ENCODE measurements at places on chromosomes 4 and X. TPM values are rescaled to one million over a fixed set of nuclear protein-coding genes. Genes with fewer than 3 reads are reported as not detected.

TCEAL7 gene
- not detected for polyA plus RNA-seq

CCNA2 gene
- polyA plus RNA-seq: 0.06 TPM

UBA1 gene
- 145 TPM for polyA plus RNA-seq

- no peak for DNase-seq
These were observed 51.9 kb upstream of the ADAD1 start for GRCh38 chr4:122326908-122327307.

GRCh38 chrX:31988975-31989374 is 917.1 kb upstream of the FTHL17 start:
- no peak for DNase-seq

DNA sequence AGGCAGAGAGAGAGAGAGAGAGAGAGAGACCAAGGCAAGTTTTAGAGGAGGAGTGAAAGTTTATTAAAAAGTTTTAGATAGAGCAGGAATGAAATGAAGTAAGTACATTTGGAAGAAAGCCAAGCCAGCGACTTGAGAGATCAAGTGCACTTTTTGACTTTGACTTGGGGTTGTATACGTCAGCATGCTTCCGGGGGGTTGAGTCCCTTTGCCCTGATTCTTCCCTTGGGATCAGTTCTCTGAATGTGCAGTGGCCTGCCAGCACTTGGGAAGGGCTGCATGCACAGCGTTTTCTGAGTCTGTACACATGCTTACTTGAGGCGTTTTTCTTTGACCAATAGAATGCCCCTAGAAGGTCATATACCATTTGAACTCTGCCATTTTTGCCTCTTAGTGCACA is 400.5 kb downstream of the PDGFC start:
- DNase-seq: no peak

DNA sequence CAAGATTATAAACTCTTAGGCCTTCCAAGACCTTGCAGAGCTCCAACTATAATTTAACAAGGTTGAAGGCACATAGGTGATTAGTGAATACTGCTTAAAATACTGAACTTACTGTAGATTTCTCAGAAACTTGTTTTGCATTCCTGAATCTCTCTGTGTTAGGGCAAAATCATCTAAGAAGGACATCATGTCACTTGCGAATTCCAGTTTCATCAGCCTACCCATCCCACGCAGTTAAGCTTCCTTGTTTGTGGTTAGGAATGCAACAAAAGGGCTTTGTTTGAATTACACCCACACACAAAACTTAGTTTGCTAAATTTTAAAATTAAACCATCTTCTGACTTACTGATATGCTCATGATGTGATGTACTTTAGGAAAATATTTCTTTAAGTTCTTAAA is 174.0 kb downstream of the SOWAHB start:
- DNase-seq: no peak

DNA sequence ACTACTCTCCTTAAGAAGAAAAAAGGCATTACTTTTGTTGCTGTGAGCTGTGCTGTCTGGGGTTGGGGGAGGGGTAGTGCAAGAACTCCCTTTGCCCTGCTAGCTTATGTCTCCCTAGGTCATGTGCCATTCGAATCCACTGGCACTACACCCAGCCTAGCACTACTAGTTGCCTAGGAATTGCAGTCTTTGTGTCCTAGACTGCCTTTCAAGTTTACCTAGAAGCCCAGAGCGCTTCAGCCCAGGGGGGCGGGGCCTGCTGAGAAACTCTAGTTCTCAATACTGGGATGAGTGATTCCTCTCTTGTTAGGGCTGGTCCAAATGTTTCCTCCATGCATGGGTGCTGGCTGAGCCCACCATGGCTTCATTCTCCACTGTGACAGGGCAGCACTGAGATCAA is 1011.5 kb downstream of the PCDH19 start:
- no peak for DNase-seq

- no peak for DNase-seq
These were observed 200.4 kb upstream of the GYPA start for GRCh38 chr4:144340931-144341330.

DNA sequence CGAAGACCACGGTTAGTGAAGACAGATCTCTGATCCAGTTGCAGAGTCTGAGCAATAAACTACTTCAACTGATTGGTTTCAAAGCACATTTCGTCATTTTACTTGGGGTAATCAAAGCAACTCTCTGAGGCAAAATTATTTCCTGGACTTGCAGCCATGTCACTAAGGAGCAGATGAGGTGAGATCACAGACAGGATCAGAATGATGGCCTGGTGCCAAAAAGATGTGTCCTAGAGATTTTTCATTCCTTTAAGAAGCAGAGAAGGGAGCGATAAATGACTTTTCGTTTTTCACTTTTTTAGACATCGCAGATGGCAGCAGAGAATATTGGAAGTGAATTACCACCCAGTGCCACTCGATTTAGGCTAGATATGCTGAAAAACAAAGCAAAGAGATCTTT is 83.9 kb downstream of the PTTG2 start:
- no peak for DNase-seq

GRCh38 chr4:139403462-139403861 is 50.5 kb upstream of the RAB33B start:
- DNase-seq: no peak

GRCh38 chrX:109890300-109890699 is 112.6 kb upstream of the TMEM164 start:
- DNase-seq: no peak
